ENCODE measurements at places on chromosomes 2 and 18.
A peak's percentile ranks its signal among the peaks of the same experiment; 100 is the strongest.

GRCh38 chr18:55786651-55787272, 198.8 kb upstream of the TCF4 start:
- no peak for DNase-seq

DNA sequence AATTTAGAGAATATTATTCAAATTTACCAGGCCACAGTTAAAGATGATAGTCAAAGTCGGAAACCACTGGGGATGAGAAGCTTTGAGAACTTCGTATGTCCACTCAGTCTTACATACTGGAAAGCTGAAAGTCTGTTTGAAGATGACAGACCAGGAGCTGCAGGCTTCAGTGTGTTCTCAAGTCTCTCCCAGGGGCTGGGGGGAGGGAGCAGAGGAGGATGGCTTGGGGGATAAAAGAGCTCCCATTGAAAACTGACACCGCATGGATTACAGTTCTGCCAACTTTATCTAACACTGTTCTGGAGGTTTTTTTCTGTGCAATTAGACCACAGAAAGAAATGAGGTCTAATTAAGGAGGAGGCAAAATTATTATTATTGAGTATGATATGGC, 170.5 kb upstream of the ALKAL2 start:
- no peak for DNase-seq

GRCh38 chr18:57014772-57015413, 132.0 kb upstream of the BOD1L2 start:
- DNase-seq: no peak

DNA sequence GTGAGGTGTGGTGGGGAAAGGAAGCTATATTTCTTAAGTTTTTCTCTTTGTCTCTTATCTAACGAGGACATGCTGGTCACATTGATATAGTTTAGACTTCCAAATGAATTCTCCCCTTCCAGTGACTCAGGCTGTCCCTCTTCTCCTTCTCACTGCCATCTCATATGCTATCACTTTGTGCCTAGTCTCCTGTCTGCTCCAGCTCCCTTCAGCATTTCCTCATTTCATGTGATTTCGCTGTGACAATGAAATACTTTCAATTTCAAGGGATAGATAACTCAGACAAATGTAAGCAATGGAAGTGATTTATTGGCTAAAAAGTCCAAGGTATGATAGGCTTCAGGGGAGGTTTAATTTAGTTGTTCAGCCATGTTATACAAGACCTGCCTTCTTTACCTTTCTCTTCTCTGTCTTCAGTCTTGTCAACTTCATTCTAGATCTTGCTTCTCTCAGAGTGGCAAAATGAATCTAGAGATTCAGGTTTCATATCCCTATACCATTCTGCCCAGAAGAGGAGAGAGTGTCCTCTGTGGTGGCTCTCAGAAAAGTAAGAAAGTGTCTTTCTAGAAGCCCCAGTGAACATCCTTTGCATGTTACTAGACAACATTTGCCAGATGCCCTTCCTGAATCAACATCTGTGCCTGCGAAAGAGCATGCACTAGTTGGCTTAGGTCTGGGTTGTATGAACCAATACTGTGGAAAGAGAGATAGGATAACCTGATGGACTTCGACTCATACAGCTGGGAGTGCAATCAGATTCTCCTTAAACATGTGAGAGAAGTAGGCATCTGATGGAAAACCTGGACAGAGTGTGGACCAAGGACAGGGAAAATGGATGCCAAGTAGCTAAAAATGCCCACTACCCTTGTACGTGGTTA, 29.9 kb upstream of the GPR155 start:
- DNase-seq: no peak

- no peak for DNase-seq
Observed at GRCh38 chr18:28151434-28151833, 25.5 kb downstream of the CDH2 start.

- no peak for DNase-seq
Observed at GRCh38 chr2:28956890-28957289, 24.2 kb upstream of the TOGARAM2 start.

DNA sequence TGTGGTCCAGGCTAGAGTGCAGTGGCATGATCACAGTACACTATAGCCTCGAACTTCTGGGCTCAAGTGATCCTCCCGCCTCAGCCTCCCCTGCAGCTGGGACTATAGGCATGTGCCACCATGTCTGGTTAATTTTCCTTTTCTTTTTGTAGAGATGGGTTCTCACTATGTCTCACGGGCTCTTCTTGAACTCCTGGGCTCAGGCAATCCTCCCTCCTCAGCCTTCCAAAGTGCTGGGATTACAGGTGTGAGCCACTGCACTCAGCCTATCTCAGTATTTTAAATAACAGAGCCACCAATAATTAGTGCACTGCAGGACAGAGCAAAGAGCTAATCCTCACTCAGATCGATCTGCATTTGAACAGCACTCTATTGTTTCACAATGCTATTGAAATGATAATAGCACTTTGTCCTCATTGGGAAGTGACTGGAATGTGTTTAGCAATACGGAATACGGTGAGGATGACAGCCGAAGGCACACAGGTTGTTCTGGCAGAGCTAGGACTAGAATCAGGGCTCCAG, 335.9 kb downstream of the DLGAP1 start:
- DNase-seq: no peak

GRCh38 chr2:41940745-41941063, 107.1 kb upstream of the PKDCC start:
- no peak for DNase-seq

GRCh38 chr2:148244593-148245292, 223.9 kb downstream of the MBD5 start:
- DNase-seq: no peak

- peak; percentile 44 for DNase-seq
Observed at GRCh38 chr18:62425465-62426190, 97.2 kb upstream of the ZCCHC2 start.

DNA sequence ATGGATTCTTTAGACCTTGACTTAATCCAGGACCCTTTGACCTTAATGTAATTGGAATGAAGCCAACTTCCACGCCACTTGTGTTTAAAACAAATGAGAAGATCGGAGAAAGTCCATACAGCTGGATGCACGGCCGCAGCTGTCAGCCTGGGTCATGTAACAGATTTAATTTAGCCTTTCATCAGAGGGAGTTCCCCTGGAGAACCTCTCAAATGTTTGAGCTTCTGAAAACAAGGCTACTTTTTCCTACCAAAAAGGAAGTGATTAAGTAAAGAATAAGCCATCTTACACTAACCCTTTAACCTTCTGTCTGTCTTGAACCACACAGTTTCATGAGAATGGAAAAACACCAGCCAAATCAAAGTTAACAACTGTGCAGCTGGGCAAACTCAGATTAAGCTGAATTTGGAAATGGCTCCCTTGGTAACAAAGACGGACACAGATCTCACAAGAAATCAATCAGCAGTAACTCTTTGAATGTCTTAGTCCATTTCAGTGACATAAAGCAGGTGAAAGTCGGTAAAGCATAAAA, 103.6 kb downstream of the DOCK10 start:
- DNase-seq: no peak

- DNase-seq: no peak
Observed at GRCh38 chr2:204250692-204251091, 294.6 kb upstream of the PARD3B start.

DNA sequence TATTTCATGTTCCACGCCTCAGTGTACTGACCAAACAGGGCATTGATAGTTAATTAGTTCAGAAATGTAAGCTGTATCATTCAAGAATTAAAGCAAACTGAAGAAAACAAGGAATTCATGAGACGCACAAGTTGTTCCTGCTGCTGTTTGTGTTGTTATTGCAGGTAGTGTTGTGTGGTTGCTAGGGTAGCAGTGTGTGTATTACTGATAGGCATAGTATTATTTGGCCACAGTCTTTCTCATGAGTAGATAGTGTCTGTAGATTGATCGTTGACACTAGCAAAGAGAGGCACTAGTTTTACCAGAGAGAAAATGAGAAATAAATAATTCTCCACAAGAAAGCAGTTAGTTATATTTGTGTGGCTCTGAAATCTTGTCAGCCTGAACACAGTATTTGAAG, 548.6 kb downstream of the LRP1B start:
- DNase-seq: no peak

DNA sequence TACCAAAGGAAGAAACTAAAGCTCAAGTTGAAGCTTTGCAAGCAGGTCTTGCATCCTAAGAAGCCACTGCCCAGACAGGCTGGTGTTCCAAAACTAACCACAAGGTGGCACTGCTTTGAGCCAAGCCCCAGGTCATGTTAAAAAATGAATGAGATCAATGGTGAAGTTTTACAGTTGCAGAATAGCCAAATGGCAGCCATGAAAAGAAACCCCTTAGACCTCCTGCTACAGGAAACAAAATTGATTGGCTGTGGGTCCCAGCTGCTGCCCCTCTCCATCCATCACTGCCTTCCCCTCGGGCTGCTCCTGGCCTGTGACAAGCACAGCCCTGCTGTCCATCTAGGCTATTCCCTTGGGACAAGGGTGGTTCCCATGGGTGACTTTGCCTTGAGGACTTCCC, 20.7 kb upstream of the MREG start:
- DNase-seq: peak; percentile 81

DNA sequence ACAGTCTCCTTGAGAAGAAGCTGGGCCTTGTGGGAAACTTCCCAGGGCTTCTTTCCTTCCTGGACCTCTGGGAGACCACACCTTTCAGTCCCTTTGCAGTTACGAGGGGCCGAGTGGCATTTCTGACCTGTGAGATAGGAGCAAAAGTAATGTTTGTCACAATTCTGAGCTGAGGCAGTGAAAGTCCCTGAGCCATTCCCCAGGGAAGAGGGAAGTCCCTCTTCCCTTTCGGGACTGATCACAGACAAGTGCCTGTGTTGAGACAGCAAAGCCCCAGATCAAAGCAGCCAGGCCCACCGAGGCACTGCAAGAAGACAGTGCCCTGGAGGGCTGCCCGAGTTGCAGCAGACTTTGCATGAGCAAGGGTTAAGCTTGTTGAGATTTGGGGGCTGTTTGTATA, 41.9 kb downstream of the RHOB start:
- DNase-seq: no peak

- DNase-seq: no peak
Observed at GRCh38 chr2:40095000-40095399, 315.9 kb upstream of the THUMPD2 start.

- peak; percentile 50 for DNase-seq
Observed at GRCh38 chr2:84781942-84782716, 98.8 kb downstream of the TRABD2A start.

GRCh38 chr2:240098349-240098748, 37.8 kb downstream of the COPS9 start:
- DNase-seq: no peak

DNA sequence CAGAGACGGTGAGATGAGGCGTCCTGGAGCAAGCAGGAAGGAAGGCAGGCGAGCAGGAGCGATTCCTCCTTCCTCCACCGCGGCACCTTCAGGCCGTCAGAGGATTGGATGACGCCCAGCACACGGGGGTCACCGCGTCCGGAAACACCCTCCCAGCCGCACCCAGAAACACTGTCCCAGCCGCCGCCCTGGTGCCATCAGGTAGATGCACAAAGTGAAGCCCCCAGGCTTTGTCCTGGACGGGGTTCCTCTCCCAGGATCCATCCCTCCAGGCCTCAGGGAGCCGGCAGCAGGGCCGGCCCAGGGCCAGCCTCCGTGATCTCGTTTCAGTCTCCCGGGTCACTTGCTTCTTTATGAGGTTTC, 31.5 kb downstream of the RTP5 start:
- DNase-seq: no peak

DNA sequence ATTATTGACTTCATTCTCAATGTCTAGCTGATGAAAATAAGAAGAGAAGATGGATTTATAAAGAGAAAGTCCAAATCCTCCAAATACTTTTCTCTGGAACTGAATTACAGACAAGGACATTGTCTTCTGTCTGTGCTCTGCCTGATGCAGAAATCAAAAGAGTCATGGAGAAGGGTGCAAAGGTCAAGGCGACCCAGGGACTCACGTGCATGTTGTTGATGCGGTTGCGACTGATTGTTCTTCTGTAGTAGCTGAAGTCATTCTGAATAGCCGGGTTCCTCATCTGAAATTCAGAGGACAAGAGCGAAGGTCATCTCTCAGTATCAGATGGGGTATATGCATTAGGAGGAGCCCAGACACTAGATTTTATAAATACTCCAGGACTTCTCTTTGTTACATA, 104.4 kb downstream of the CYRIA start:
- no peak for DNase-seq

- no peak for DNase-seq
Observed at GRCh38 chr2:117693154-117693553, 121.3 kb upstream of the DDX18 start.

DNA sequence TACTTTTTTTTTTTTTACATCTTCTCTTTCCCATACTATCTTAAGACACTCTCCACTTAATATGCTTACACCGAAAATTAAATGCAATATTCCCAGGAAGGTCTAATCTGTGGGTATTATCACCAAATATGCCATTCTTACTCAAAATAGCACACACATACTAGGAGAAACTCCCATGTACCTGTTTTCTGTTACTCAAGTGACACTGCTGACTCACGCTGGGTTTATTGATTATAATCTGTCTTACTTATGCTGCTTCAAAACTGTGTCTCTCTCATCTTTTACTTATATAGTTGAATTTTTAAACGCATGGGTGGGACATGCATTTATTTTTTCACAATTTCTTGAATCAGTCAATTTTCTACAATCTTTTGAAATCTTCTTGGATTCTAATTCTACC, 29.9 kb downstream of the MRPL19 start:
- no peak for DNase-seq

DNA sequence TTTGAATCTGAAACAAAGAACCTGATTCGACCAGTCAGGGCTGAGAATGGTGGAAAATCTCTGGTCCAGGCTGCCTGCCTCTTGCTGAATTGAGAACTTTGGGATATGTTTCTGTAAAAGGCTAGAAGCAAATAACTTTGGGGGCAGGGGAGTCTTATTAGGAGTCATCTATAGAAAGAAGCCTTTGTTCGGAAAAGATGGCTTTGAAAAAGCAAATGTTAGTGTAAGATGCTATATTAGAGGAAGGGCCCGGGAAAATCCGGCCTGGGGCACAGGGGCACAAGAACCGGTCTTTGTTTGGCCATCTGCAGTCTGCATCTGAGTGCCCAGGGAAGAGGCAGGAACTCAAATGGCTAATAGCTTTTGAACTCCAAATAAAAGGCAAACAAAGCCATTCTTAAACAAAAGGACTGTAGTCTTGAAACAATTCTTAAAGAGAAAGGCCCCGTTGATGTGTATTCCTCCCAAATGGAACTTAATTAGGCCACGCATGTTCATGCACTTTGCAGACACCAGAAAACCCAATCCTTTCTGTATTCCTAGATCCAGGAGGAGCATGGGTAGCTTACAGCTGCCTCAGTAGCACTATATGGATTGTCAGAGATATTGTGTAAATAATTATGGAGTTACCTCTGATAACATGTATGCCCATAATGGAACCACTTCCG, 180.0 kb upstream of the ARL4C start:
- no peak for DNase-seq
